ENCODE measurements at places on chromosomes 1 and 21.

GRCh38 chr1:153404086-153404635 lies 12.2 kb upstream of the S100A7A start:
- no peak for DNase-seq

- no peak for DNase-seq
These were observed 1.4 kb downstream of the VPS13D start for GRCh38 chr1:12231276-12231595.

DNA sequence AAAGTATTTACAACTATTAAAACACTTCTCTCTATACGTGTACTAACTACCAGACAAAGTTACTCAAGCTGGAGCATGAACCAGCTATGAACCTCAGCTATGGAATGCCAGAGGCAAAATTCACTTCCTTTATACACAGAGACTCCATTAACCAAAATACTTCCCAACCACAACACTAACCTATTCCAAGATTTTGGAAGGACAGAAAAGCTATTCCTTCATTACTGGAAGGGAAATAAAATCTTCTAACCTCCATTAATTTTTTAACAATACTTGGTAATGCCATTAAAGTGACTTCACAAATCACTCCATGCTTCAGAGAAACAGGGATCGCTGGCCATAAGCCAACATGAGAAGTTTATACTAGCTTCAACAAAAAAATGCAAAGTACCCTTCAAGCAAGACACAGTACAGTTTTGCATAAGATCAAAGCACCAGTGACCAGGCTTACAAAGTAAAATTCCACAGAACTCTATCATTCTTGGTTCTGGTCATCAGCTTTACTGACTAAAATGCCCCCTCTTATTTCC lies 58.0 kb downstream of the PUM1 start:
- DNase-seq: no peak

GRCh38 chr1:28111157-28111556 lies 22.7 kb upstream of the EYA3 start:
- no peak for DNase-seq

- DNase-seq: no peak
These were observed 24.6 kb upstream of the SLC2A1 start for GRCh38 chr1:42983253-42983652.

GRCh38 chr1:203667616-203668015 lies 41.0 kb downstream of the ATP2B4 start:
- DNase-seq: no peak

DNA sequence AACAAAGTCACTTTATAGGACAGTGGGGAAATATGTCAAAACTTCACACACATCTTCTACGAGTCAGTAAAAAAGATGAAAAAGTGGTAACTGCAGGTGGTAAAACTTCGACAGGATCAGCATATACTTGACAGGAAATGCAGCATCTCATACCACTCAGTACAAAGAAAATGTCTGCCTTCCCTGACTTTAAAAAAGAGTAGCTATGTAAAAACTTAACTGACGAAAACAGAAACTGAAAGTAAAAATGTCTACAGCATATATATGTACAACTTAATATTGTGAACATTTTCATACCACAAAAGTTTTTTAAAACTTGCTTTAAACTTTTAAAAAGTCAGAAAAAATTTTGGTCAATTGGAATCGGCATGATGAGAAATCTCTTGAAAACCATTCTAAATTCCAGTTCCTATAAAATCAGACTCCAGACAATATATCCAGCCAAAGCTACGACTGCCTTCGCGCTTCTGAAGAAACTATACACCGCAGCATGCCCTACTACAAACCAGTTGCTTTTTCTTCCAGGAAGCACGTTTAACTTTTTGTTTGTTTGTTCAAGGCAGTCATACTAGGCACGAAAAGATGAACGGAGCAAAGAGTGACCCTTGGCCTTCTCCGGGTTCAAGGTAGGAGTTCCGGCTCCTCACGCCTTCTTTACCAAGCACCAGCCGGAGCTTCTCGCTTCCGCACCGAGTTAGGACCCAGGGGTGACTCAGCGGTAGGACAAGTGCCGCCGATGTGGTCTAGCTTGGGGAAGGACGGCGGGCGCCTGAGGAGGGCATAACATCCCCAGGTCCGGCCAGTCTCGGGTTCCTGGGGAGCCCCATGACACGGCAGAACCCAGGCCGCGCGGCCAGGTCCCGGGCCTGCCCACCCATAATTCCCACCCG lies 612 bp downstream of the PSMA5 start:
- peak; percentile 55 for DNase-seq

- no peak for DNase-seq
These were observed 39.8 kb downstream of the CNN3 start for GRCh38 chr1:94887106-94887505.

- DNase-seq: no peak
These were observed 60.1 kb upstream of the USP24 start for GRCh38 chr1:55275151-55275748.

- no peak for DNase-seq
These were observed 185.6 kb downstream of the PAPPA2 start for GRCh38 chr1:176648556-176648955.

DNA sequence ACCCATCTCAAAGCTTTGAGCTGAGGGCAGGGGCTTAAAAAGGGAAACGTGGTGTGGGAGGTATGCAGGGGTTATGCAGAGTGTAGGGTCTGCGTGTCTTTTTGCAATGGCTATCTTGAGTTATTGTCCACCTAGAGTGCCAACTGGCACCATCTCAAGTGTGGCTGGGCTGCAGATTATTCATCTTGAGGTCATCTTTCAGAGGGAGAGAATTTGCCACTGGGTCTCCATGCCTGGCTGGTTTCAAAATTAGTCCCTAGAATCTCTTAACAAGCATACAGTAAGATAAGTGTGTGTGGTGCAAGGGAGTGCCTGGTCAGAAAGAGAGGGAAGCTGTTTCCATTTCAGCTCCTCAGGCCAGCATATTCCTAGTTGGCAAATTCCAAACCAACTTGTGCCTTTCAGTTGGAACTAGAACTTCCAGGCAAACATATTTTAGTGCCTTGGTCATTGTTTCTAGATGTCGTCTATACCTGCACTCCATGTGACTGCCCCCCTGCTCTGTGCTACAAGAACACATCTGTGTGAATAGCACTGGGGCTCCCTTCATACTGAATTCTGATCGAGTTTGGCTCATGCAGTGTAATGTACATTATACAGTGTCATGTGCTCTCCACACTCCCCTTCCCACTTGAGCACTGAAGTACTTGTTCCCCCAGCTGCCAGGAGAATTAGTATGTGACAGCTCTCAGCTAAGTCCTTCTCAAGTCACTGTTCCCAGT lies 5.0 kb upstream of the OR2T8 start:
- DNase-seq: no peak

DNA sequence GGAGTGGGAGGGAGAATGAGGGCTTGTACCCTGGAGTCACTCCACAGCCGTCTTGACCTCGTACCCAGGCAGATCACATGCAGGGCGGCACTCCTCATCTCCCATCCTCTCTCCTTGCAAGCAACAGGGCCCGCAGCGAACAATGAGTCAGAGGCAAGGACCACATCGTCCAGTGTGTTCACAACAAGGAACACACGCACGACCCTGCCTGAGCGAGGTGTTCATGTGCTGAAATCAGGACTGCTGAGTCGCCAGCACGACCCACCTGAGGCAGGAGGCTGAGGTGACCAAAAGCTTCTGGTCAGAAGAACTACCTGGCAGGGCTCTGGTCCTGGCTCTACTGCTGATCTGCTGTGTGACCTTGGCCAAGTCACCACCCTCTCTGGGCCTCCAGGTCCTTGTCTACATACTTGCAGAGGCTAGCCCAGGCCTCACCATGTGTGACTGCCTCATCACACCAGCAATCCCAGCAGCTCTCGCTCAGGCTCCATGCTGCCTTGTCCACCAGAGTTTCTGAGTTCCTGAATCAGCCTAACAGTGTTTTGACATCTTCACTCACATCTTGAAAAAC lies 78.0 kb downstream of the SSBP3 start:
- DNase-seq: no peak

DNA sequence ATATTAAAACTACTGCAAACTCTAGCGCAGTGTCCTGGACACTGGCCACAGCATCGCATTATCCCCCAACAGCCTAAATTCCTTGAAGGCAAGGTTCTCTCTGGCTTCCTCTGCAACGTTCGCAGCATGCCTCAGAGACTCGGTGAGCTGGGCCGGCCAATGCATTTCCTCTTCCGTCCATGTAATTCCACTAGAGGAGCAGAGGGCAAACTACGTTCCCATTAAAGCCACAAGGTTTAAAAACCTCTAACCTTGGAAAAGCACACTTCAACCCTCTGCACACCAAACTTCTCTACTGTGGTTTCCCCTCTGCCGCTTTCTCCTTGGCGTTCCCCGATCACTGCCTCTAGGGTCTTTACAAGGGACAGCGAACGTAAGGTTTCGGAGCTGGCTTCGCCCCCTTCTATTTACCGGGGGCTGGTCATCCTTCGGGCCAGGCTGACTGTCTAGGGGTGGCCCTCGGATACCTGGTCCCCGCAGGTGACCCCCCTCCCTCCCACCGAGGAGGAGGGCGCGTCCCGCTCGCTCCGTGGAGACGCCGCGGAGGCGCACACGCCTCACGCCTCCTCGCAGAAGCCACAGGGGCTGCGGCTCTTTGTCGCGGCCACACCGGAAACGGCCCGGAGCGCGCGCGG lies 456 bp upstream of the SMYD2 start:
- no peak for DNase-seq

DNA sequence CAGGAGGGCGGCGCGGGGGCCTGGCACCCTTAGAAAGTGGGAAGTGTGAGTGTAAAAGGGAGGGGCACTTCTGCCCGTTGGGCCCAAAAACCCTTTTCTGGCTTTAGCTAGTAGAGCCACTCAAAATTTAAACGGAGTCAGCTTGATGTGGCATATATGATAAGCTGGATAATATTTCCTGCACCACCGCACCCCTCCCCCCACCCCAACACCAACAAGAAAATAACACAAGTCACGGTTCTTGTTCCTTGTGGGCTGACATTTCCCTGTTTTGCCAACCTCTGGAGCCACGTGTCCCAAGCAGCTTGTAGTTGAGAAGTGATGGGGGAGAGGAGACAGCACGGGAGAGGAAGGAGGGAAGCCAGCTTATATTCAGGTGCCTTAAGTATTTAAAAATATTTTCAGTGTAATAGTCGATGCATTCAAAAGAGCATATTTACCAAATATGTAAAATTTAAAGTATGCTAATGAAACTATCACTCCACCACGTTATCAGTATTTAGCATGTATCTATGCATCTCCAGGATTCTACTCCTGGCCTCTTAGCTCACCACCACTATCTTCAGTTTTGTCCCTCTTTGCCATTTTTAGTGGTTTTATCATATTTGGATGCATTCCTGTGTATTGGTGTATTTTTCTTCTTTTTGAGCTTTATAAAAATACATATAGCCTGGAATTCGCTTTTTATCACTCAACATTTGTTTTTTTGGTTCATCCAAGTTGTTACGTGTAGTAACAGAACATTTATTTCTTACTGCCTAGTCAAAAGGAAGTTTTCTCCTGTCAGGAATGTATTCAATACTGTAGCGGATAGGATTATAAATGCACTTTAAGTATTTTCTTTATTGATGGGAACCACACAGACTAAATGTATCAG lies 773 bp upstream of the DDX59 start:
- DNase-seq: no peak

- DNase-seq: no peak
These were observed 4.2 kb upstream of the COL11A1 start for GRCh38 chr1:103112546-103112945.

GRCh38 chr1:116943438-116943837 lies 33.7 kb downstream of the PTGFRN start:
- no peak for DNase-seq

DNA sequence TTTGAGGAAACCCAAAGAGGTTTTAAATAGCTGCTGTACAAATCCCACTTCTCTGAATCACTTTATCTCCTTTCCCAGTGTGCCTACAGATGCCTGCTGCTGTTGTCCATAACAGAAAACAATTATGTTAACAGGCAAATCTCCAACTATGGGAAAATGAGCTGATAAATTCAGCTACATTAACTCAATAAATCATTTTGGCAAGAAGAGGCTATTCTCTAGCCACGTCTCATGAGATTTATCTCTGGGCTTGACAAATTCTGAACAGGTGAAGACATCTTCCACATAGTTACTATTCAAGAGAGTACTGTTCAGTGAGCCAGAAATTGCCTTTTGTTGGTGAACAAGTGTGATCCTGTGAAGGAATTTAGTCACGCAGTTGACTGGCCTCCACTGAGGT lies 327.1 kb upstream of the FMN2 start:
- DNase-seq: no peak

- DNase-seq: no peak
These were observed 74.3 kb downstream of the MPZL1 start for GRCh38 chr1:167795810-167796740.

DNA sequence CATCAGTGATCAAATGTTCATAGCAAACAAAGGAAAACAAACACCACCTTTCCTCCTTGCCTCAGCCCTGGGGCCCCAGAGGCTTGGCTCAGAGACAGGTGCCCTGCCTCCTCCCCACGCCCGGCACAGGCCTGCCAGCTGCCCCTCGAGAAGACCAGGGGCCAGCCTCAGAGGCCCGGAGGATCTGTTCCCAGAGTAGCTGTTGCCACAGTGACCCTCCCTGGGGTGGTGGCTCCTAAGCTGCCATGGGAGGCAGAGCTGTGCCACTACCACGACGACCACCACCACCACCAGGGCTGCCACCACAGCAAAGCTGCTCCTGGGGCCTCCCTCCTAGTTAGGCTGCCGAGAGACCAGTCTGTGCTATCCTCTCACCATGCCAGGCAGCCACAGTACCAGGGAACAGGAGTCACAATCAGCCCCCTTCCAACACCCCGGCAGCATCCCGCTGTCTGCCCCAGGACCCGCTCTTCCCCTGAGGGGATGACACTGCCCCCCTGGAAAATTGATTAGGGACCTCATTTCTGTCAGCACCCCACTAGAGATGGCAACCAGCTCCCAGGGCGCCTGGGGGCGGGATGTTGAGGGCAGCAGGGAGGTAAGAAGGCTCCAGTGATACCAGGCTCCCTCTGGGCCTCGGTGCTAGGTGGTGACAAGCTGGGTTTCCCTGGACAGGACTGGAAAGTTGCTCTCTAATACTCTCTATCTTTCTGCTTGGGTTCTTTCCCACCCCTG lies 30.5 kb downstream of the KCNC4 start:
- DNase-seq: no peak

GRCh38 chr21:37204580-37204979 lies 62.6 kb downstream of the VPS26C start:
- DNase-seq: no peak

DNA sequence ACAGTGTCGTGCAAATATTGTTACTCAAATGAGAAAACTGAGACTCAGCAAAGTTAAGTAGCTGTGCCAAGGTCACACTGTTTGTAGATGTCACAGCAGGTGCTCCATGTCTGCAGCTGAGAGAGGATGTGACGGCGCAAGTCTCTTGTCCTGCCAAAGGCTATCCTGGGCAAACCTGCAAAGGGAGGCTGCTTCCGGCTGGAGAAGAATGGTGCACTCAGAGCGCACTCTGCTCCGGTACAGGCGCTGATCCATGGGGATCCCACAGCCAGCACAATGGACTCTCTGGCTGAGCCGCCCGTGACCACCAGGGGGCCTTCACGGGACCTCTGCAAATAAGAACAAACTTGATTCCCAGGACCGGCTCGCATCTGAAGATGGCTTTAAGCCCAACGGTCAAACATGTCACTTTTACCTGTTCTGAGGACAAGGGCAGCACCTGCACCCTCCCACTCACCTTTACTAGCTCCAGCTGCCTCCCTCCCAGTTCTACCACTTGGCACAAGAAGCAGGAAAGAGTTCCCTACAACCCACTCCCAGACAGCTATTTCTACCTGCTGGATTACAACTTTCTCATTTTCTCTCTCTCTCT lies 21.9 kb downstream of the RD3 start:
- no peak for DNase-seq

- DNase-seq: no peak
These were observed 136.3 kb downstream of the GPR52 start for GRCh38 chr1:174584071-174584470.
